ENCODE measurements at places on chromosomes 7 and 10. TPM values are rescaled to one million over a fixed set of nuclear protein-coding genes. Genes with fewer than 3 reads are reported as not detected.

DNA sequence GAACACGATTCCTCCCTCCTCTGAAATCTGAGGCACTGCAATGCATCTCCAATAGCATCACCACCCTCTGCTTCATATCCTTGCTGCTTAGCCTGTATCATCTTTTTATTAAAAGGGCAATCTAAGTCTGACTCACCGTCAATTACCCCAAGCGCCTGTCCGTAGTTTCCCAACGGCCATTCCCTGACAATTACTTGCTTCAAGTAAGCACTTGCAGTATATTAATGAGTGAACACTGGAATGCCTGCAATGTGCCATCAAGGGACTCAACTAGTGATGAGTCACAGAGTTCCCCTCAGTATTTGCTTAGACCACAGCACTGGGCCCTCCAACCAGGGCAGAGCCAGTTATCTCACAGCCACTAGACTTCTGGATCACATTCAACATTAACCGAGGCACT is 19.5 kb upstream of the PPP1R3C start:
- no peak overlapping the region for H3K4me3 ChIP-seq
- H3K4me1 ChIP-seq, result no peaks in the 10 kb centered on the region
- H3K36me3 ChIP-seq, result no peaks in the 10 kb centered on the region

SERPINE1 gene
- 18.6 TPM for total RNA-seq

GTF2IRD1 gene
- total RNA-seq, result 24.1 TPM

GRCh38 chr7:105429746-105430612 is 41.3 kb upstream of the SRPK2 start:
- no peak overlapping the region for H3K27ac ChIP-seq
- H3K36me3 ChIP-seq, result no peaks in the 10 kb centered on the region
- no peaks in the 10 kb centered on the region for H3K4me1 ChIP-seq
- H3K4me3 ChIP-seq, result no peak overlapping the region
- no peaks in the 10 kb centered on the region for H3K27me3 ChIP-seq
- peak; percentile 25 for DNase-seq

- no peaks in the 10 kb centered on the region for H3K27me3 ChIP-seq
- H3K36me3 ChIP-seq, result peaks cover 6% of the 10 kb centered on the region
- peaks cover 24% of the 10 kb centered on the region for H3K4me1 ChIP-seq
- peak overlapping the region; percentile 92 for H3K27ac ChIP-seq
- peak overlapping the region; percentile 69 for H3K4me3 ChIP-seq
- peak; percentile 67 for DNase-seq
Measured at GRCh38 chr7:111560773-111561653, 1.3 kb downstream of the IMMP2L start.

DNA sequence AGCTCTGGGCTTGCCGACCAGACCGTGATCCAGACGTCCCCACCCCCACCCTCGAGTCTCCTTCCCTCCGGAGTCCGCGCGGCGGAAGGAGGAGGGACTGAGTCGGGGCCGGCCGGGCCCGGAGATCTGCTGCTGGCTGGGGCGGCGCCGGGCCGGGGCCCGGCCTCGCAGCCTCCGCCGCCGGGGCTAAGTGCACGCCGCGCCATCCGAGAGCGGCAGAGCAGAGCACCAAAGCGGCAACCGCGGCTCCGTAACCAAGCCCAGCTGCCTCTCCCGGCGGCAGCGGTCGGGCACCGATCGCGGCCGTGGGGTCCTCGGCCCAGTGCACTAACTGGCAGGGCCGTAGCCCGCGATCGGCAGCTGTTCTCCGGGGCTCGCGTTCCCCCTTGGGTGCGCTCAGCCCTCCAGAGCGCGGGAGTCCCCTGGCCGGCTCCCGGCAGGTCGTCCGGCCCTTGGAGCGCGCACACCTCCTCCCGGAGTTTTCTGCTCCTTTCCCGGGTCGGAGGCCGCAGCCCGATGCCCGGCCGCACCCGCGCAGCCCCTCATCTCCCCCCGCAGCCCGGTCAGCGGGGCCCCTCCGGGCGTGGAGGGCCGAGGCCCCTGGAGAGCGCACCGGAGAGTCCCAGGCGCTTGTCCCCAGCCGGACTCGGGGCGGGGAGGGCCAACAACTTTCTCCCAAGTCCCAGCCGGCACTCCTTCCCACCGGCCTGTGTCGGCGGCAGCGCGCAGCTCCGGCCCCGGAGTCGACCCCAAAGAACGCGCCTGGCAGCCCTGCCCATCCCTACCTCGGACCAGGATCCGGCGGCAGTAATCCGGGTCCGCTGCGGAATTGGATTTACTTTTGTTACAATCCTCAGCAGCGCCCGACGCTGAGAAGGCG is 799 bp downstream of the VAX1 start:
- H3K4me1 ChIP-seq, result peaks cover 8% of the 10 kb centered on the region
- H3K36me3 ChIP-seq, result no peaks in the 10 kb centered on the region
- peaks cover 87% of the 10 kb centered on the region for H3K27me3 ChIP-seq
- DNase-seq, result peak; percentile 59
- H3K27ac ChIP-seq, result no peak overlapping the region
- no peak overlapping the region for H3K4me3 ChIP-seq

C7orf33 gene
- total RNA-seq, result not detected

GRCh38 chr10:29669149-29669548 is 34.4 kb upstream of the SVIL start:
- peaks cover 1% of the 10 kb centered on the region for H3K36me3 ChIP-seq
- DNase-seq, result no peak
- no peaks in the 10 kb centered on the region for H3K27me3 ChIP-seq
- peaks cover 5% of the 10 kb centered on the region for H3K4me1 ChIP-seq
- no peak overlapping the region for H3K27ac ChIP-seq
- no peak overlapping the region for H3K4me3 ChIP-seq
